NCI-H1105 (cell line): ENCODE measurements at places on chromosomes 16 and 17.

GRCh38 chr17:83125515-83126274 is 46.3 kb downstream of the METRNL start:
- DNase-seq = no peak

DNA sequence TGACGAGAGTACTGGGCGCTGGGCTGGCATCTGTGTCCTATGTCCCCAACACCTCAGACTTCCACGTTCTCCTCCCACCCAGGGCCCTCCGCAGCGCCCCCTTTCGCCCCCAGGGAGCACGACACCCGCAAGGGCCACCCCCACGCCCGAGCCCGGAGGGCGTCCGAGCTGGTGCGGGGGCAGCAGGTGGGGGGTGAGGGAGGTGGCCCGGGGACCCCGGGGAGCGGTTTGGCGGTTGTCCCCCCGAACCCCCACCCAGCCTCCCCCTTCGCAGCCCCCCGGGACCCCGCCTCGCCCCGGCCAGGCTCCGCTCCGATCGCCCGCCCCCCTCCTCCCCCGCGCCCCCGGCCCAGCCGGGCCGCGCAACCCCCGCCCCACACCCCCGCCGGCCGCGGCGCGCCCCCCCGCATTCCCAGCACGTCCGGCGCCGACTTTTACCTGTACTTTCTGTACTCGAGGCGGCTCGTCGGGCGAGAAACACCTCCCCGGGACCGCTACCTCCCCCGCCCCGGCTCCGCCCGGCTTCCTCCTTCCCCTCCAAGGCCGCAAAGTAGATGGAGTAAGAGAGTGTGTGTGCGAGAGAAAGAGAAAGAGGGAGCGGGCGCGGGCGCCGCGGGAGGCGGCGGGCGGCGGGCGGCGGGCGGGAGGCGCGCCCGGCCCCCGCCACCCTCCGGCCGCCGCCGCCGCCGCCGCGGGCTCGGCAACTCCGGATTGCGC is 901 bp downstream of the CDYL2 start:
- no peak for DNase-seq

DNA sequence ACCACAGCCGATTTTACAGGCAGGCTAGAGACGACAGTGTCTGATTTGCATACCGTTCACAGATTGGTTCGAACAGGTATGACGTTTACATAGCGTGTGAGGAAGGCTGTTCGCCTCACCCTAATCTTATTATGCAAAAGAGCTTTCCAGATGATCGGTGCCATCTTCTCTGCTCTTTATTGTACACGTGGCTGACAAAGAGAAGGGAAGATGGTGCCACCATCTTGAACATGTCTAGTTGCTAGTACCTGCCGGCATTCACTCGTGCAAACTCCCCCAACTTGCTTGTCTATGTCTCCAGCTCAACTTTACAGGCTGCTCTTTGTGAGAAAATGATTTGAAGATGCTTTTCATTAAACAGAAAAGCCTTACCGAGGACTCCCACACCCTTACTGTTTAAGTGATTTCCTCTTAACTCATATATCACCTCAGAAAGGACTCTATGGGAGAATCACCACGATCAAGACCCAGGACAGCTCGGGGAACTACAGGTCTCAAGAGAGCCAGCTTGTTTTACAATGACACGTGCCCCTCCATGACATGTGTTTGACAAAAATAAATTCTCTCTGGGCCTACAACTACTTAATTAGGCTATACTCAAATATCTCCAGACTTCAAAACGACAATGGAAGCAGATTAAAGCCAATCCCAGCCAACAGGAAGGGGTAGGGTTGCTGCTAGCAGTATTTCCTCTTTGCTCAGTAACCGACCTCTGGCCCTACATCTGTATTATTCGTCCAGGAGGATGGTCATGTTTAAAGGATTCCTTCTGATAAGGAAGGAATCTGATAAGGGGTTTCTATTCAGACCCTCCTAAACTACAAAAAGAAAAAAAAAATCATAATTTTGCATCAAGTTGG is 480.6 kb downstream of the TMEM114 start:
- DNase-seq = no peak

GRCh38 chr17:64534187-64534586 is 27.4 kb downstream of the CEP95 start:
- DNase-seq = no peak

DNA sequence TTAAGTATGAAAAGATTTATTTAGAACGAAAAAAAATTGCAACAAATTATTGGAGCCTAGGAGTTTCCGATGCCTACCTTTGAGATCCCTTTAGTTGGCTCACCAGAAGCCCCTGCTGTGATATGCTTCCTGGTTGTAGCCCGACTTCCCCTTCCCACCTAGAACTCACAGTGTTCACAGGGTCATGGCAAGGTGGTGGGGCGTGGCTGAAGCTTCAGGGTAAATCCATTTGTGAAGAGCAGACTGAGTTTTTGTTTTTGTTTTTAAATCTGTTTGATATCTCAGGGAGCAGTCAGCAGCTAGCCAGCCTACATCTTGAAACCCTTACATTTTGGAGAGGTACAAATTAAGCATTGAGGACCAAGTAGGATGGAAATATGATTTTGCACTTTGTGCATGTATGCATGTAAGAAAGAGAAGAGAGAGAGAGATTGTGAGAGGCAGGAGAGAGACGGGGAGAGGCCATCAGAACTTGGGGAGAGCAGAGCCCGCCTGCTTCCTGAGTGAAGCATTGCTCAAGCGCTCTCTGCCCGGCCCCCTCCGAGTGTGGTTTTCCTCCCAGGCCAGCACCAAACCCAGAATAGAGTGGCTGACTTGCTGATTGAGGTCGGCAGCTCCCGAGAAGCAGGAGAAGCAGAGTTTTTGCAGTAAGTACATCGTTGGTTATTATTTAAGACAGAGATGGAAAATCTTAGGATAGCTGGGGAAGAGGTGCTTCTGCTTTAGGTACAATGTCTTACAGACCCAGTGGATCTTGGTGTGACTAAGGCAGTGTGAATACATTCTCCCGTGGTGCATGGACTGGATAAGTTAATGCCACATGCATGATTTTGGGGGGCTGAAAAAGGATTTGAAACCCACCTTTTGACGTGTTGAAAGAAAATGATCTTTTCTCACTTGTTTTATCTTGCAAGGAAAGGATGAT is 64.2 kb downstream of the SPECC1 start:
- DNase-seq = no peak

- DNase-seq = no peak
Measured at GRCh38 chr16:2811703-2812471, 5.2 kb upstream of the PRSS21 start.

GRCh38 chr17:32936894-32937500 is 9.0 kb downstream of the TMEM98 start:
- DNase-seq = peak; percentile 59

DNA sequence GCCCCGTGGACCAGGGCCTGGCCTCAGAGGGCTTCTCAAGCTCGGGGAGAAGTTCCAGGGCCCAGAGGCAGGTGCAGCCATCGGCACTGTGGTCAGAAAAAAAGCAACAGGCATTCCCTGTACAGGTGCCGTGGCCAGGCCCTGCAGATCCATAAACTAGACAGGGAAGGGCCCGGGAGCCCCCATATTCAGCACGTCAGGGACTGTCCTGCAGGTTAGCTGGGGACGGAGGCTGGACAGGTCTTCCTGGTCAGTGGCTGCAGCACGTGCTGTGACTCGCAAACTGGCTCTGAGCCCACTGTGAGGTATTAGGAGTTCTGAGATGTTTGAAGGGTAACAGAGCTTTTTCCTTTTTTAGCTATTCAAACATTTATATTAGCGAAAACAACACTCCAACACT is 15.0 kb upstream of the C16orf95 start:
- DNase-seq = no peak

- no peak for DNase-seq
Measured at GRCh38 chr17:47131761-47132160, 57.3 kb downstream of the CDC27 start.

- no peak for DNase-seq
Measured at GRCh38 chr17:36849871-36850348, 87.4 kb upstream of the LHX1 start.

DNA sequence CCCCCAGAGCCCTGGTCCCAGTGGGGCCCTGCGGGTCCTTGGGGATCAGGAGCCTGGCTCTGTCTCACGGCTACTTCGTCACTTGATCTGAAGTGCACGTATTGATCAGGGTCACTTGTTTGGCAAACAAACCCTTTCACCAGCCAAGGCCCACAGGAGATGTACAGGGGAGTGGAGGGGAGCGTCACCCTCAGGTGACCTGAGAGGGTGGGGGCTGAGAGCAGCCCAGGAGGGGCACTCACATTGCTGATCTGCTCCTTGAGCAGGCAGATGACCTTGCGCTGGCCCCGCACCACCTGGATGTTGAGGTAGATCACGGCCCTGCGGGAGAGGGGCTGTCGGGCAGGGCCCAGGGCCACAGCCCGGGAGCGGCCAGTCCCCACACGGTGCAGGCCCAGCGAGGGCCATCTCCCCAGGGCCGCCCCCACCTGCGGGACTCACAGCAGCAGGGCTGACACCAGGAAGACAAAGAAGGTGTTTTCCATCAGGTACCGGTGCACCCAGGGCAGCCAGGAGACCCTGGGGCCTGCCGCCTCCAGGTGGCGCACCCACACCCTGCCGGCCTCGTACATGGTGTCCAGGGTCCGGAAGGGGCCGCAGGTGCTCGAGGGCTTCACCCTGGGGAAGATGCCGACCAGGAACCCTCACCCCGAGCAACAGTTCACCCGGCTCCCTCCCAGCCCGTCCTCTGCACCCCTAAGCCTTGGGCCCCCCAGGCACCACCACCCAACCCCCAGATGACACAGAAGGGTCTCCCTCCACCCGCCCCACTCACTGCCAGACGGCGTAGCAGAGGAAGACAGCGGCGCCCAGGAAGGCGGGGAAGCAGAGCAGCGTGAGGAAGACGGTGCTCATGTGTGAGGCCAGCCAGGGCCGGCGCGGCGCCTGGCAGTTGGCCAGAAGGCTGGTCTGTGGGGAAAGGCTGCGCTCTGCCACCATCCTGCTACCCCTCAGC is 11.3 kb downstream of the TMC6 start:
- DNase-seq = peak; percentile 71
